ENCODE measurements at places on chromosomes 12 and 14.

GRCh38 chr12:54870617-54871016 lies 16.3 kb downstream of the MUCL1 start:
- DNase-seq: no peak

DNA sequence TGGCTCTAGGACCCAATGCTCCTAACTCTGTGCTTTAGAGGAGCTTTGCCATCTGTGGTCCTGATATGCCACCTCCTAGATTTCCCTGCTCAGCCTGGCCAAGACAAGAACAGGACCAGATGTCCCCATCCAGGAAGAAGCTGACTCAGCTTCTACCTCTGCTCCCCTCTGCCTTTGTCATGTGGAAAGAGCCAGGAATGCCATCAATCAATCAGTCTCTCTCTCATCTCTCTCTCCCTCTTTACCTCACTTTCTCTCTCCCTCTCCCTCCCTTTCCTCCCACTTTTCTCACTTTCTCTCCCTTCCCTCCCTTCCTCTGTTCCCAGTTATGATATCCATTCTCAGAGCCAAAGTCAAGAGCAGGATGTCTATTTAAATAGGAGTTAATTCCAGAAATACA lies 892.5 kb upstream of the TMEM132C start:
- no peak for DNase-seq

GRCh38 chr12:131092901-131093603 lies 139.3 kb downstream of the ADGRD1 start:
- peak; percentile 69 for DNase-seq

GRCh38 chr12:4026517-4026916 lies 153.3 kb upstream of the PARP11 start:
- no peak for DNase-seq

GRCh38 chr12:39905152-39905551 lies 200.7 kb downstream of the SLC2A13 start:
- no peak for DNase-seq

DNA sequence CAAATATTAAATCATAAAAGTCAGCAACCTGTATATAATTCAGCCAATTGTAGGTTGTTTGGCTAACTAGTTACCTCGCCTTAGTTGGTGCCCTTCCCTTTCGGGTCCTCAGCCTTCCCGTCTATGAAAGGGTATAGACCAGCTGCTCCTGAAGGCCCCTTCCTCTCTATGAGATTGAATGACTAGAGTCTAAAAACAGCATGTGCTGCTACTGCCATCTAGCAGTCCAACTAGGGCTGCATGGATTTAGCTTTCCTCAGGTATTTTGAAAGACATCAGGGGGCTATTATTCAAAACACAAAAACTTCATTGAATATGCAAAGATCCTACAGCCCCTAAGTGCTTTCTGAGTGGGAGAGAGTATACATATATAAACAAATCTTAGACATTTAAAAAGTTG lies 37.0 kb upstream of the TMEM263 start:
- DNase-seq: peak; percentile 17

DNA sequence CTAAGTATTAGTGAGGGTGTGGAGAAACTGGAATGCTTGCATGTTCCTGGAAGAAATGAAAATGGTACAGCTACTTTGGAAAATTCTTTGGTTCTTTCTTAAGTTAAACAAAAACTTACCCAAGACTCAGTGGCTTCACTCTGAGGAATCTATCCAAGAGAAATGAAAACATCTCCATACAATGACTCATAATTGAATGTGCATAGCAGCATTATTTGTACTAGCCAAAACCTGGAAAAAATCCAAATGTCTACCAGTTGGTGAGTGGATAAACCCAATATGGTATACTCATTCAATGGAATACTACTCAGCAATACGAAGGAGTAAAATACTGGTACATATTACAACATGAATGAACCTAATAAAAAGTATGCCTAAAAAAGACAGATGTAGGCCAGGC lies 18.0 kb upstream of the CRACR2A start:
- no peak for DNase-seq

- DNase-seq: no peak
Measured at GRCh38 chr12:62730649-62731048, 204.3 kb downstream of the PPM1H start.

- DNase-seq: no peak
Measured at GRCh38 chr14:99233222-99234035, 38.6 kb downstream of the BCL11B start.

DNA sequence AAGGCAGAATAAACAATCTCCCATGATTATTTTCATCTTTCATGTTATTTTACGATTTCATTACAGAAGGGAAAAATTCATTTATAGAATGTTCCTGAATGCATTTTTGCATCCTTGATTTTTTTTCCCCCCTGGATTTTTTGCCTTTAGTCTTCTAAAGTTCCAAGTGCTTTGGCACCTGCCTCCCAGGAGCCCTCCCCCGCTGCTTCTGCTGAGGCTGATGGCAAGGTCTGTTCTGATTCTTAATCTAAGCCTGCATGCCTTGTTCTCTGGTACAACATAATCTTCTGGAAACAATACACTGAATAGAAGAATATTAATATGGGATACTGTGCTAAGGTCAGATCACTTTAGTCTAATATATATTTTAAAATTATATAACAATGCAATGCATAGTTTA lies 18.0 kb downstream of the YARS2 start:
- DNase-seq: no peak

GRCh38 chr12:2110849-2111566 lies 58.2 kb downstream of the CACNA1C start:
- no peak for DNase-seq

DNA sequence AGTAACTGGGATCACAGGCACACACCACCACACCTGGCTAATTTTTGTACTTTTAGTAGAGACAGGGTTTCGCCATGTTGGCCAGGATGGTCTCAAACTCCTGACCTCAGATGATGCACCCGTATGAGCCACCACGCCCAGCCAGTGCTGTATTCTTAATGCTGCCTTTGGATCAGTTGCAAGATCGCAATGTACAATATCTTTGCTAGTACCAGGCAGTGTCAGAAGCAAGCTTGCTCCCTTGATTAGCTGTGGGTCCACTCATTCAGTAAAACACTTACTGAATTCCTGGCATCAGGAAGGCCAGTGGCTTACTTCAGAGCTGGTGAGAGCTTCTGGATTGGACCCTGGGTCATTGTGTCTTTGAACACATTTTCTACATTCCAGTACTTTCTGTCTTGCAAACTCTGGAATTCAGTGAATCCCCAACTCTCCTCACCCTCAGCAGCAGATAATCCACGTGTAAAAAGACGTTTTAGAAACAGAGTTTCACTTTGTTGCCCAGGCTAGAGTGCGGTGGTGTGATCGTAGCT lies 1183.7 kb downstream of the AACS start:
- DNase-seq: no peak

DNA sequence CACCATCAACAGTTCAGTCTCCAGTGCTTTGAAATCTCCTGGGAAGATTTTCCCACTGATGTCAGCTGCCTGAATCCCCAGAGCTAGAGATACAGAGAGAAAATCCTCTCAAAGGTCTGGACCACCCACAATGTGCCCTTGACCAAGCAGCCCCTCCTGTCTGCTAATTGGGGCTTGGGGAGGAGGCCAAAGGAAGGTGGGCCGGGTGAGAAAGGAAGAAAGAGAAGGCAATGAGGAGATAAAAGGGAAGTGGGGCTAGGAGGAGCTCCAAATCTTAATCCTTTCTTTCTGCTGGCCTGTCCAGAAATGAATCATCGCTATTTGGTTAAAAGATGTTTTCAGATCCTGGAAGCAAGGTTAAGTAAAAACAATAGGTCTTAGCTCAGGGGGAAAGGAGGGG lies 322.9 kb downstream of the BCL11B start:
- DNase-seq: no peak

Data from activated CD4-positive, alpha-beta T cell treated with anti-CD3 and anti-CD28 coated beads, Interleukin-2, Interleukin-6, amounts not matched to agents 100 ng/mL and 50 ng/mL, durations not matched to agents 16 hours and 8 hours (primary cell).